AML-193 (cell line): ENCODE measurements at places on chromosomes 16 and 17.

DNA sequence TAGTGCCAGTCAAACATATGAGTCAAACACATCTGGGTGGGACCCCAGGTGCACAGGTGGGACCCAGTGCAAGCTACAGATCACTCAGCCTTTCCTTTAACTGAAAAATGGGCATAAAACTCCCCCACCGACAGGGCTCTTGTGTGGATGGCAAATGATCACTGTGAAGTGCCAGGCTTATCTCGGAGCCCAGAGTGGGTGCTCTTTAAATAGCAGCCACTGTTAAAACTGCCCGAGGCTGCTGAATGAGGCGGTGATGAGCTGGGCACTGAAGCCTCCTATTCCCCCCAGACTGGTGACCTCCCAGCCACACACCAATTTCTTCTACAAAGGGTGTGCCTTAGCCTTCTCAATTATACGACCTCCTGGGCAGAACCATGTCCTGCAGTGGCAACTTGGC is 433.8 kb downstream of the SLC39A11 start:
- DNase-seq, result no peak

DNA sequence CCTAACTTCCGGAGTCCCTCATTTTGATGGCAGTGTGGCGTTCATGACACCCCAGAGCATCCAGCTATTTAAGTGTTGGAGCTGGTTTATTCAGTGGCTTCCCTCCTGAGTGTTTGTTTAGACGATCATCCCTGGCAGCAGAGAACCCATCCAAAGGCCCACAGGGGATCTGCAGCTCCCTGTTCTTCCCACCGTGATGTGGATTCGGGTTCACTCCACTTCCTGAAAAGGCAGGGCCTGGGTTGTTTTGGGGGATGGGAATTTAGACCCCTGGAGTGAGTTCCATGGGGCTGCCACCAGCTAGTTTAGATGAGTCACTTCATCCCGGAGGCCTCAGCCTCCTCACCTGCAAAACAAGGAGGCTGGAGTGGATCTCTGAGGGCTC is 2.3 kb downstream of the KSR1 start:
- no peak for DNase-seq

DNA sequence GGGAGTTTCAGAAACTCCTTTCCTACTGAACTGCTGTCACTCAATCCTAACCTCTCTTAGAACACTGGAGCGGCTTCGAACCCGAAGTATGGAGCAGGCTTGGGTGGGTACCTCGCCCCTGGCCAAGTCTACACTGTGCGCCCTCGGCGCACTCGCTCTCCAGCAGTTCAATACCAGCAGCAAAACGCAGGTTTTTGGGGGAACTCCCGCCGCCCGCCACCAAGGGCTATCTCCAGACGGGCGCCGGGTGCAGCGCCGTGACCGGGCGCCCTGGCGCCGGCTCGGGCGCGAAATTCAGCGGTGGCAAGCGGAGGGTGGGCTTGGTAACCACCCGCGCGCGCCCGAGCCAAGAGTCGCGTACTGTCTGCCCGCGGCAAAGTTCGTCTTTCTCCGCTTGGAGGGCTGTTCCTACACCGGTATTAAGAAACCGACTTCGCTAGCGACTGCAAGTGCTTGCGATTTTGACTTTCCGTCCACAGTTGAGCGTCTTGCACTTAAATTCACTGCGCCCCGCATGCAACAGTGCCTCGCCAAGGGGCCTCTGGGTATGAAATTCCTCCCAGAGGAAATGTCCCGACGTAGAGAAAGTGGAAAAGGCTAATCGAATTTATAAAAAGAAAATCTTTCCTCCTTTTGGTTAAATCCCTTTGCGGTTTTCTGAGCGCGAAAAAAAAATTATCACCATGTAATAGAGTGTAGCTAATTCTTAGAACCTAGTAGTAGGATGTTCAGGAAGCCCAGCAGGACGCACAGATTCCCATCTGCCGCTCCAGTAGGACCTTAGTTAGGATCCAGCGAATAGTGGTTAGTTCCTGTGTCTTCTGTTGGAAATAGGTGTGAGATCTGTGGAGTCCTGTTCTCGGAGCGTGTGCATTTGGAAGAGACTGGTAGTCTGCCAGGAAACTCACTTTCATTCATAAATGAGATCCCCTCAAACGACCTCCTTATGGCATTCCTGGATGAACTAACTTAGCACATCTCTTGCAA is 5.0 kb upstream of the SALL1 start:
- DNase-seq, result no peak

- no peak for DNase-seq
These were observed 3.5 kb downstream of the CYB561 start for GRCh38 chr17:63442549-63443035.

- DNase-seq, result no peak
These were observed 5.0 kb upstream of the CYBA start for GRCh38 chr16:88655733-88656281.

DNA sequence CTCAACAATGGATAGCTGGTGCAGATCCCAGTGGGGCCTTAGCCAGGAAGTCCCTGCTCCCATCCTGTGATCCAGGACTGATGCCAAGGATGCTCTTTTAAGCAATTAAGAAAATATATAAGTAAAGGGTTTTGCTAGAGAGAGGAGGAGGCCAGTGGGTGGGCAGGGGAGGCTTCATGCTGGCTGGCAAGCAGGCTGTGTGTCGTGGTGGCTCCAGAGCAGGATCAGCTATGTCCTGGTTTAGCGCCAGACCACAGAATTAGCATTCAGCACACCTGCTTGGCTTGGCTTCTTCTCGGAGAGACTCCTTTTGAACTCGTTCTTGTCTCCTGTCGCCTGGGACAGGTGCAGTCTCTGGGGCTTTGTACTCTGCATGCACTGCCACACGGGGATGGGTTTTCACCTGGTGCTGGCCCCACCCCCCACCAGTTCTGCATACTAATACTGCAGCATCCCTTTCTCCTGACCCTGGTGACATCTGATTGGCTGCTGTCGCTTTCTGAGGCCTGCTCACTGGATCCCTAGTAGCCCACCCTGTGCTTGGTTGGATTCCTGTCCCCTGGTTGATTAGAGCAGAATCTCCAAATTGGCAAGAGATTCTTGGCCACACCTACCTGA is 66.1 kb downstream of the PLD6 start:
- no peak for DNase-seq

DNA sequence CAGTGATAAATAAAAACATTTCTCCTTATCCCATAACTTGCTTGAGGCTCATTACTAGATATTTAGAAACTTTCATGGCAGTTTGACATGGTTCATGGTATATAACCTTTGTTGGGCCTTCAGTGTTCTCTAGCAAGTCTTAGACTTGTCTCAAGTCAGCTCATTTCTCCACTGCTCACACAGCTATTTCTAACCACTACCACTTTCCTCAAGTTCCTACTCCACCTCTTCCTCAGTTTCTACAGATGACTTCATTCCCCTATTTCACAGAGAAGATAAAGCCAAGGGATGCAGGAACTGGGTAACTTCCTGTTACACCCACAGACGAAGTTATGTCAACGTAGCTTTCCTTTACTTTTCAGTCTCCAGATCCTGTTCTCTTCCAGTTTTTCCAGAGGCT is 23.2 kb downstream of the NLK start:
- DNase-seq, result no peak

DNA sequence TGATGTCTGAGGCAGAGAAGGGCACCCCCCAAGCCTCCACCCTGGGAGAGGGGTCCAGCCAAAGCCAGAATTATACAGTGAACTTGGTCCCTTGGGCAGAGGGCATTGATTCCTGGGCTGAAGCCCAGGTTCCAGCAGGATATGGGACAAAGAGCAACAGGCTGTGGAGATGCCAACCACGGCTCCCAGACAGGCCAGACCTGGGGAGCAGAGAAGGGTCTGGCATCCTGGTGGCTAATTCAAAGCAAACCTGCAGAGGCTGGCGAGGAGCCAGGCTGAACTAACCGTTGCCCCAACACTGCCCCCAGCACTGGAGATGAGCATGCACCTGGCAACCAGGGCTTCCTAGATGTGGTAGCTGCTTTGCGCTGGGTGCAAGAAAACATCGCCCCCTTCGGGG is 3.0 kb downstream of the CES3 start:
- no peak for DNase-seq
